GM23338 (cell line): ENCODE measurements at places on chromosomes 7 and 10.

- no peak for DNase-seq
Measured at GRCh38 chr7:90709501-90710465, 113.7 kb downstream of the CDK14 start.

DNA sequence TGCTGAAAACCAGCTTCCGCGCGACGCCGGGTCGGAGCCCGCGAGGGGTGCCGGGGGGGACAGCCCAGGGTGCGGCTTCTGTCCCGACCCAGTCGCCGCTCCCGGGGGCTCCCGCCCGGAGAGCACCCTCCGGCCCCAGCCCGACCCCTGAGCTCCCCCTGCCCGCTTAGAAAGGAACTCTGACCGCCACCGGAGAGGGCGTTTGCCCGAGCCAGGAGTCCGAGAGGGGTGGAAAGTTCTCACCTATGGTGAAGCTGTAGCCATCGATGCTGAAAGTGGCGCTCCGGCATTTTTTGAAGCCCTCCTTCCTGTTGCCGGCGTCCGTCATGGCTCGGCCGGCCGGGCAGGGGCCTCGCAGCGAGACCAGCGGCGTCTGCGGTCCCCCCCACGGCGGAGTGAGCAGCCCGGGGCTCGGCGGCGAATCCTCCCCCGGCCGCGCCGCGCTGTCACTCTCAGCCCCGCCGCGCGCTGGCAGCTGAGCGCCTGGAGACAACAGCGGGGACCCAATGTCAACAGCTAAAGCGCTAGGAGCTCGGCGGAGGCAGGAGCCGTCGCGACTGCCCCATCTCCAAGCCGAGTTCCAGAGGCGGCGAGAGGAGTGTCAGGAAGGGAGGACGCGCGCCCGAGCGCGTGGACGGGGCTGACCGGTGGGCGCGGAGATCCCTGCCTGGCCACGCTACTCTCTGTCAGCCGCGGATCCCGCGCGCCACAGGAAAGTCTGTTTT, 191.6 kb downstream of the LSM5 start:
- peak; percentile 61 for DNase-seq

DNA sequence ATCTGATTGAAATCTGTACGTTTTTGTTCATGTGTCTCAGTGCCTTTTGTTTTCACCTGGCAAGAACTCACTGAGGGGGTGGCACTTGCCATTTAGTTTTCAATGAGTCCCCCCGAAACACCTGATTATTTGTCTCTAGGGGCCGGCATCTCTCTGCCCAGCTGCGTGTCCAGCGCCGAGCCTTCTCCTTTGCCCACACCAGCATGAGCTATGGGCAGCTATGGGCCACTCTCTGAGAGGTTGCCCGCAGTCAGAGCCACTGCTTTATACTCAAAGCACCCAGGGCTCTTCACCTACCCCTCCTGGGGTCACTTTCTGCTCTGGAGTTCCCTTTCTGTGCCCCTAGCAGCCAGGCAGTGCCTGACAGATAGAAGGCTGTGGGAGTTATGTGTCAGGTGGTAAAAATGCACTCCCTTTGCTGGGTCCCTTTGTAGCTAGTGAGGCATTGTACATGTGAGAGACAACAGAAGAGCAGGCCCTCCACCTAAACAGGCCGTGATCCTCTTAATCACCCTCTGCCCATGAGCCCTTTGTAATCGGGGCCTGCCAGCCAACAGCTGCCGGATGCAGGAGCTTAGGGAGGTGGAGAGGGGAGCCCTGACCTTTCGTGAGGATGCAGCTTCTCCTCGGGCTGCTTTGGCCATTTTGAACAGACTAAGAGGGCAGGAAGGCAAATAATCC, 133.1 kb upstream of the NPS start:
- no peak for DNase-seq

GRCh38 chr10:70403483-70404035, 386 bp upstream of the EIF4EBP2 start:
- DNase-seq: no peak

GRCh38 chr10:5184987-5185775, at the start of gene AKR1C8:
Gene AKR1C8, minus strand, starts transcription at chr10:5185150. Its CDS starts 46 bp downstream, at chr10:5185104.
- DNase-seq: no peak

DNA sequence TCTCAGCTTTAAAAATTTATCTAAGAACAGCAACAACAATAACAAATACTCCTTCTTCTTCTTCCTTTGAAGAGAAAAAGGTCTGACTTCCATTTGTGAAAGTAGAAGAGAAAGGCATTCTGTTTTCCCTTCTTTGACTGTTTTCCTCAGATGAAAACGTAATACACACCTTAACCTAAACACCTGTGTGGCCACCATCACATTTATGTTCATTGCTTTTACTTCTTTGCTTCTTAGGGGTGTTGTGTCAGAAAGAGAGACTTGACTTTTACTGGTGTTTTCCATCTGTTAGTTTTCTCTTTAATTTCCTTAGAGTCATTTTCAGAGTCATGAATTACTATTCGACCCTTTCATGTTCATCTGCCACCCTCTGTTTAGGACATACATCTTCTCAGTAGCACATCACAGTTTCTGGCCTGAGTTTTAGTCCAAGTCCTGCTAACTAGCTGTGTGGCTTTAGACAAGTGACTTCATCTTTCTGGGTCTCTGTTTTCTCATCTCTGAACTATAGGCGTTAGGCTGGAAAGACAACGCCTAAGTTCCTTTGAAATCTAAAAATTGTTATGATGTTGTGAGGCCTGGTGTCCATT, 283.8 kb downstream of the GATA3 start:
- no peak for DNase-seq

- DNase-seq: peak; percentile 77
Measured at GRCh38 chr10:115049960-115050359, 43.2 kb upstream of the ATRNL1 start.

- DNase-seq: no peak
Measured at GRCh38 chr7:91164506-91164905, 99.7 kb upstream of the FZD1 start.

- no peak for DNase-seq
Measured at GRCh38 chr7:33804140-33804660, 101.1 kb upstream of the BMPER start.

- no peak for DNase-seq
Measured at GRCh38 chr7:99953649-99954048, 22.2 kb downstream of the AZGP1 start.

DNA sequence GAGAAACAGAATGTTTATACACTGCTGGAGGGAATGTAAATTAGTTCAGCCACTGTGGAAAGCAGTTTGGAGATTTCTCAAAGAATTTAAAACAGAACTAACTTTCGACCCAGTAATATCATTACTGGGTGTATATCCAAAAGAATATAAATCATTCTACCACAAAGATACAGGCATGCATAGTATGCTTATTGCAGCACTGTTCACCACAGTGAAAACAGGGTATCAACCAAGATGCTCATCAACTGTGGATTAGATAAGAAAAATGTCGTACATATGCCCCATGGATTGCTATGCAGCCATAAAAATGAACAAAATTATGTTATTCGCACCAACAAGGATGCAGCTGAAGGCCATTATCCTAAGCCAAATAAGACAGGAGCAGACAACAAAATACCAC, 343.1 kb upstream of the KCND2 start:
- DNase-seq: no peak

DNA sequence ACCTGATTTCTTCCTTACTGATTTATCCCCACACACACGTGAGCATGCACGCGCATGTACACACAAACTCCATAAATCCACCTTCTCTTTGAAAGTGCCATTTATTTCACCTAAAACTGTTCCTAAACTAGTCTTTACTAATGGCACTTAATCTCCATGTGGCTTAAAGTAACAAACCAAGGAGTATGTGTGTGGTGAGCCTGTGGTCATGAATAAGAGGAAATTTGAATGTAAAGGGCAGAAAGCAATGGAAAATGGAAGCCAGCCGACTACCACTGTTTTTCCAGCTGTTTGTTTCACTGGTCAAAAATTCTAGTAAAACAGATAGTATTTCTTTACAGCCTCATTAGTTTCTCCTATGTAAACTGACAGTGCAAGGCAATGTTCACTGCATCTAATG, 23.8 kb downstream of the SEMA3C start:
- DNase-seq: no peak

GRCh38 chr7:50088463-50089129, 4.5 kb downstream of the ZPBP start:
- no peak for DNase-seq

DNA sequence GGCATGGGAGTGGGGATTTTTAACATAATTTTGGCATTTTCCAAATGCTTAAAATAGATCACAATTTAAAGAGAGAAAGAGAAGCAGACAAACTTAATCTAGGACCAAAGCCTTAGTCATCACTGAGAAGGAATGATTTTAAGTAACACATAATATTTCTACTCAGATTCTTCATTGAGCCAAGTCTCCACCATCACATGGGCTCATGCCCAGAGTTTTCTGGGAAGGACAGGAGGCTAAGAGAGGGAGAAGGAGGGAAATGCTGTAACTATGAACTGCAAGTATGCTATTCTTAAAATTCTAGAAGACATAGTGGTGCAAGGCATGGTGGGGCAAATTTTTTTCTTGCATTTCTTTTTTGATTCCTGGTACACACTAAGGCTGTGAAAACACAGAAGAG, 23.8 kb upstream of the UBE2D1 start:
- no peak for DNase-seq

DNA sequence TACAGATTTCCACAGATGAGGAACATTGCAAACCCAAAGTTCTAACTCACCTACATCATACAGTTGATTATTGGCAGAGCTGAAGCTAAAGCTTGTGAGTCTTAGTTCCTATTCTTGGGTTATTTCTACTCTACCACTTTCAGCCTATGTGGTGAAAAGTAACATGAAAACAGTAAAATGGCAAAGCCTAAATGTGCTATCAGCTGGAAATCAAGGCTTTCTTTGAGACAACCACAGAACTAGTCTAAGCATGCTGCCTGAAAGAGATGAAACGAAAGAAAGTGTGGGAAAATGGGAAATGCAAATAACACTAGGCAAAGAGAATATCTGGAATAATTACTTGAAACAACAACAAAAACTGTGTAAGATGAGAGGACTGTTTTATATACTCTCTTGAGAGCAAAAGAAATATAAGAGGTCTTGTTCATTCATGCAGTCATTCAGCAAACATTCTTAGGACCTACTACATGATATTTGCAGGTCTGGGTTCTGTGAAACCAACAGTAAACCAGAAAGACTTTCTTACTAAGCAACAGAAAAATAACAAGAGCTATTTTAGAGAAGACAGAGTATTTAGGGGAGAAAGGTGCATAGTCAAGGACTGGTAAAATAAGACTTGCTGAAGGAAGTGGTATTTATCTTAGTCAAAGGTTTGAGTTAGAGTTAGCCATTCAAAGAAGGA, 437.1 kb downstream of the HTR7 start:
- DNase-seq: no peak

DNA sequence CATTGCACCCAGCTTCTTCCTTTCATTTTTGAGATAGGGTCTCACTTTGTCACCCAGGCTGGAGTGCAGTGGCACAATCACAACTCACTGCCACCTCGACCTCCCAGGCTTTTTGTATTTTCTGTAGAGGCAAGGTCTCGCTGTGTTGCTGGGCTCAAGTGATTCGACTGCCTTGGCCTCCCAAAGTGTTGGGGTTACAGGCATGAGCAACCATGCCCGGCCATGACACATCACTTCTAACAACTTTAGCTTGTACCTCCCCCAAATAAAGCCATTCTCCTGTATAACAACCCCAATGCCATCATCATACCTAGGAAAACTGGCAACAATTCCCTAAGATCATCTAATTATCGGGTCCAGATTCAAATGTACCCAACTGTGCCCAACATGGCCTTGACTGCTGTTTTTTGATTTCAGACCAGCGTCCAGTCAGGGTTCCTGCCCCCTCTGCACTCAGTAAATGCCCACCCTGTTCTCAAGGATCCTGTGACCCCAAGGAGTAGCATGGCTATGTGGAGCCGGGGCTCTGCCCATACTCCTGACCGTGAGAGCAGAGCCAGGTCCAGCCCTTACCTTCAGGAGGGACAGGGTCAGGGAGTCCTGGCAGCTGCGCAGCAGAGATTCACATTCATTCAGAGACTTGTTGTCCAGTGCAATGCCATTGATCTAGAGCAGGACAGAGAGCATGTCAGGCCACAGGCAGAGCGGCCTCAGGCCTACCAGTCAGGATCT, 102.6 kb downstream of the DLG5 start:
- no peak for DNase-seq

- no peak for DNase-seq
Measured at GRCh38 chr7:26212921-26213718, 11.6 kb downstream of the CBX3 start.

DNA sequence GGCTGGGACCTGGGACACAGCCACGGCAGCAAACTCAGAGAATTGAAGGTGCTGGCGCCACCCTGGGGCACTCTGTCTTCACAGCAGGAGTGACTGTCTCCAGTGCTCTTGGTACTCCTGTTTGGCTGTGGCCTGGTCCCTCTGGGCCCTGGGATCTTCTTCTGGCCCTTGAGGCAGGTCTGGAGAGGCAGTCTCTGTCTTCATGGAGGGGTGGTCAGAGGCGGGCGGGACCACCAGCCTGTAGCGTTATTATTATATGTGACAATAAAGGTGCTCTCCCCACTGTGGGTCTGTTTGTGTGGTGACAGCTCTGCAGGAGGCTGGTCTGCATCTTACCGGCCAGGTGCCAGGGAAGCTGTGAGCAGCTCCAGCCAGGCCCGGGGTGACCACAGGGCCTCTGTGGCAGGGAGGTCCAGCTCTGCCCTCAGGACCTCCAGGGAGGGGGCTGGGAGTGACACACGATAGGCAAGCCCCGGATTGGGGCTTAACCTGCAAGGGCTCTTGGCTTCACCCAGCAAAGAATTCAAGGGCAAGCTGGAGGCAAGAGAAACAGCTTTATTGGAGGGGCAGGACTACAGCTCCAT, 70.3 kb downstream of the MYL10 start:
- DNase-seq: peak; percentile 11

DNA sequence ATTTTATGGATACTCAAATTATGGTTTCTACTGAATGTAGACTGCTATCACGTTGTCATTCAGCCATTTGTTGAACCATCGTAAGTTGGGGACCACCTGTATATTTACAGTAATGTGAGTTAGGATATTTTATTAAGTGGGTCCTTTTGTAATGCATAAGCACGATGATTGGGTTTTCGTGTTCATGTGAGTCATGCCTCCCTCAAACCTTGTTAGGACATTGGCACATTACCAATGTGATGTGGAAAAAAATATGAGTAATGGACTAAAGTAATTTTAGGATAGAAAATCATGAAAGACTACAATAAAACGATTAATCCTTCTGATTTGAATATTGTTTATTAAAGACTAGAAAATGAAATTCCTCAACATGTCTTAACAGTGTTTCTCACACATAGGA, 8.7 kb downstream of the SMC3 start:
- no peak for DNase-seq

GRCh38 chr10:77932016-77932715, 5.6 kb upstream of the DLG5 start:
- DNase-seq: no peak

- DNase-seq: peak; percentile 58
Measured at GRCh38 chr10:69407621-69408301, 9.0 kb downstream of the TACR2 start.

GRCh38 chr7:41244246-41244645, 458.6 kb downstream of the INHBA start:
- DNase-seq: peak; percentile 2

DNA sequence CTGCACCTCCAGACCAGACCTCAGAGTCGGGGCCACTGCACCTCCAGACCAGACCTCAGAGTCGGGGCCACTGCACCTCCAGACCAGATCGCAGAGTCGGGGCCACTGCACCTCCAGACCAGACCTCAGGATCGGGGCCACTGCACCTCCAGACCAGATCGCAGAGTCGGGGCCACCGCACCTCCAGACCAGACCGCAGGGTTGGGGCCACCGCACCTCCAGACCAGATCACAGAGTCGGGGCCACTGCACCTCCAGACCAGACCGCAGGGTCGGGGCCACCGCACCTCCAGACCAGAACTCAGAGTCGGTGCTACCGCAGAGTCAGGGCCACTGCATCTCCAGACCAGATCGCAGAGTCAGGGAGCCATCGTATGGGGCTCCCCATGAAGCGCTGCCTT, 105.9 kb downstream of the ACTR3B start:
- no peak for DNase-seq
